ENCODE measurements at places on chromosomes 16 and 17.

GRCh38 chr16:10896723-10897122, 19.7 kb downstream of the CIITA start:
- no peak for DNase-seq

DNA sequence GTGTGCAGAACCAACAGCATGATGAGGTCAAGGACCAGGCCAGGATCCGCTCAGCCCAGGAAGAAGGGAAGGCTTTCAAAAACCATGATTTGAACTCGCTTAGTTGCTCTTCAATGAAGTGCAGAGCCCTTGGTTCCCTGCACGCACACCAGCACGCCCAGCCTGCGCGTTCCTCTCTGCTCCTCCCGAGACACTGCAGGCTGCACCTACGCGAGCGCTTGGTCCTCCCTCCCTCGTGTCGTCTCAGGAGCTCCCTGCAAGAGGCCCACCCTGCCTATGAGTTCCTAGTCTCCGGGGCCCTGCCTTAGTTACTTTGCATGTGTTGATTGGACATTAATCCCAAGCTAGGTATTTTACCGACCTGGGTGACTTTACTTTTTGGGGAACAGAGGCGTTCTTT, 132.9 kb upstream of the TNRC6C start:
- no peak for DNase-seq

GRCh38 chr16:1923299-1924034, 5.3 kb upstream of the HS3ST6 start:
- DNase-seq: no peak

GRCh38 chr16:75792771-75793492, 66.6 kb upstream of the CPHXL start:
- DNase-seq: no peak

GRCh38 chr17:58335779-58336455, 7.3 kb upstream of the TSPOAP1 start:
- DNase-seq: peak; percentile 78
